ENCODE measurements at places on chromosomes 6 and 20. TPM values are rescaled to one million over a fixed set of nuclear protein-coding genes. Genes with fewer than 3 reads are reported as not detected.

Gene RREB1
- 39.3 TPM for total RNA-seq

DNA sequence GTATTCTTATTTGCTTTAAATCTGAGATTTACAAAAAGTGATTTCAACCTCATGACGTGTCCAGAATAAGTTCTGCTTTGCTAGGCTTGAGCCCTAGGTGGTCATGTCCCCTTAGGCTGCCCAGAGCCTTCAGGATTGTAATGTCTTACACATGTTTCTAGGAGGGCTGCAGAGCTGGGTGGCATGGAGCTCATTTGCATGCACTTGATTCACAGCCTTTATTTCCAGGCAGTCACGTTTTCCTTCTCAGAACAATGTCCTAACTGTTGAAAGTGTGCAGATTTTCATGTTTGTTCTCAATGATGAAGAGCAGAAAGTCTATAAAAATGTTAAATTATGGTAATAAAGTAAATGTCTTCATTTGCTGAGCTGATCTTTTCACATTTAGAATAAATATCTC lies 448.6 kb upstream of the SOX4 start:
- no peak for DNase-seq

DNA sequence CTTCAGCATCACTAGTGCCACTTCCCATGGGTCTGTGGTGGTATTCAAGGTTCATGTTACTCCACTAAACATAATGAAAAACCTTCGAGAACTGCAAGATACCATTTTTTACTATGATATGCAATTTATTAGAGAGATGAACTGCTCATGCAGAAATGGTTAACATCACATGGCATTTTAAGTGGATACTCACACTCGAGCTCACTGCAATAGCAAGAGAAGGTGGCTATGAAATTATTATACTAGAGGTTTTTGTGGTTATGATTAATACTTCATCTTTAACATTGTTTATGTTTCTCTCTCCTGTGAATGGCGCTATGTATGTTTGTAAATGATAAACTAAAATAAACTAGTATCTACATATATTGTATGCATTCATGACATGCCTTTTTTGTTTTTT lies 35.1 kb downstream of the SCAF8 start:
- DNase-seq, result no peak

- DNase-seq, result no peak
Observed at GRCh38 chr20:11271319-11271718, 597.5 kb upstream of the JAG1 start.

DNA sequence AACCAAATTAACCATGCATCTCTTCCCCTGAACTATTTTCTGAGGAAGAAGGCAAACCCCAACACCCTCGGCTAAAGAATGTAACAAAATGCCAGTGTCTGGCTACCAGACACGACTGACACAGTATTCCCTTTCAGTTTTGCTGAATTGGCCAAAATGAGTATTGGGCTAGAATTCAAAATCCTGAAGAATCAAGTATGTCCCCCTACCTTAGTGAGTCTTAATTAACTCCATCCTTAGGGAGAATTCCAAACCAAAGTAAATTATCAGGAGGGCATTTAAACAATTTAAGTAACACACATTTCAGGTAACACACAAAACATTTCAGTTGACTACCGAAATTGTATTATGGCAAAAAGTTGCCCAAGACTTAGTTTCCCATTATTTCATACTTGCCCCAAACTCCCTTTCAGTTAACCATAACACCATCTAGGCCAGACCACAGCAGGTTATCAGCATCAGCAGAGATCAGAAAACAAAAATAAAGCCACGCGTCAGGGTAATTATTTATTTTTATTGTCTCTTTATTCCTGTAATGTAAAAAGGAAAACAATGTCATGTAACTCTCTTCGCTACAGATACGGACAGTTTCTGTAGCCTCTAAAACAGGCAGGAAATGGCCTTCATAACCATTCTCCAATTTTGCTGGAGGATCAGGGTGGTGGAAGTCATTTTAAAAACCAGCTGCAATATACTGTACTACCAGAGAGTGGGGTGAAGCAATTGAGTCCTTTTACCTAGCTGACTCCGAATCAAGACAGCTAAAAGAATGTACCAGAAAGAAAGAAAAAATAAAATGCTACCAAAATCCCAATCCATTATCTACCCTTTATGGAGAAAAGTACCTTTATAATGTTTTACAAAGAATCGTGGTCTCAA lies 1.9 kb downstream of the SNX5 start:
- no peak for DNase-seq
